ENCODE measurements at places on chromosomes 7 and 10. TPM values are rescaled to one million over a fixed set of nuclear protein-coding genes. Genes with fewer than 3 reads are reported as not detected.

Gene RAB19
- not detected for total RNA-seq

Gene SFTPD
- total RNA-seq, result 0.43 TPM

Gene SLC26A3
- total RNA-seq, result not detected

Gene ARL3
- total RNA-seq, result 15.4 TPM

Gene PDZD7
- total RNA-seq, result 0.22 TPM

Gene POP7
- 29.2 TPM for total RNA-seq

Gene HMX2
- total RNA-seq, result not detected

Gene NEURL1
- total RNA-seq, result 0.05 TPM

Gene ASIC3
- total RNA-seq, result 5.5 TPM

Gene MEOX2
- 9.0 TPM for total RNA-seq

Gene GBX1
- total RNA-seq, result 2.4 TPM

- no peak for DNase-seq
These were observed 90.2 kb upstream of the CUX1 start for GRCh38 chr7:101727184-101727583.

DNA sequence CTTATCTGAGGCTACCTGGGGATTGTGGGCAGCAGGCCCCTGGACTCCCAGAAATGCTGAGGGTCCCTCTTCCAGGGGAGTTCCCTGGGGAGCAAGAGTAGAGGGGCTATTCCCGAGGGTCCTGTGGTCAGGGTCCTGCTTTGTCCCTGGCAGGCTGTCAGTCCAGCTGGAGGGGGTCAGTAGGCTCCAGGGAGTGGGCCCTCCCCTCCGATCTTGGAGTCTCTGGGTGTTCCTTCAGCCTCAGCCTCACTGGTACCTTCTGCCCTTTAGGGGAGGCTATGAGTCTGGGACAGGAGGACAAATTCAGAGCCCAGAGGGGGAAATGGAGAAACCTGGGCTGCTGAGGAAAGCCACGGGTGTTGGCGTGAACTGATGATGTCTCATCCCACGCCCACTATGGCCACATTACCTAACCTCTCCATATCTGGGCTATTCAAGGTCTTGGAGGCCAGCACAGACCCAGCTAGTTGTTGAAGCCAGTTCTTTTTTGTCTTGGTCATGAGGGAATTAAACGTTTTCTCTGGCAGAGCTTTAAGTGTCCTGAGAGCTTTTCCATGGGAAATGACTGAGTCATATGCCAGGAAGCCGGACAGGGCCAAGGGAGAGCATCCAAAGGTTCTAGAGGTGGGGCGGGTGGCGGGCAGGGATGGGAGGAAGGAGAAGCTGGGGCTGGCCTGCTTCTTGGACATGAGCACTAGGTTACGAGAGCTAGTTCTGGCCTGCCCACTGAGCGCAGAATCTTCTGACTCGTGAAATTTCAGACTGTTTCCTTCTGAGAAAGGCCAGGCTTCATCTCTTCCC is 6.2 kb downstream of the CALHM2 start:
- peak; percentile 85 for DNase-seq

DNA sequence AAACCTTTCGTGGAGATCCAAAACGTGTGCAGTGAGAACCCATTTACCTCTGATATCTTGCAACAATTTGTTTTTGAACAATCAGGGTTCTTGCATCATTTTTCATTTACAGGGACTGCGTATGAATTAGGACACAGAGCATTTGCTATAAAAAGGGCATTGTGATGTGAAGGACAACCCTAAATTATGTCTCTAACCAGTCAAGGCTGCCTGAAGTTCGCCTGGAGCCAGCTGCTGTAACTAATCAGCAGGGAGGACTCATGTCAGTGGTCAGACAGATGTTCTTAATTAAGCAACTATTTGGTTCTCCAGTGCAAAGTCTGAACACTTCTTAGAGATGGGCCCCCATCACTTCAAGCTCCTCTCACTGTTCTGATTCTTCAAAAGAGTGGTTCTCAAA is 674.8 kb downstream of the KCNMA1 start:
- DNase-seq, result no peak

DNA sequence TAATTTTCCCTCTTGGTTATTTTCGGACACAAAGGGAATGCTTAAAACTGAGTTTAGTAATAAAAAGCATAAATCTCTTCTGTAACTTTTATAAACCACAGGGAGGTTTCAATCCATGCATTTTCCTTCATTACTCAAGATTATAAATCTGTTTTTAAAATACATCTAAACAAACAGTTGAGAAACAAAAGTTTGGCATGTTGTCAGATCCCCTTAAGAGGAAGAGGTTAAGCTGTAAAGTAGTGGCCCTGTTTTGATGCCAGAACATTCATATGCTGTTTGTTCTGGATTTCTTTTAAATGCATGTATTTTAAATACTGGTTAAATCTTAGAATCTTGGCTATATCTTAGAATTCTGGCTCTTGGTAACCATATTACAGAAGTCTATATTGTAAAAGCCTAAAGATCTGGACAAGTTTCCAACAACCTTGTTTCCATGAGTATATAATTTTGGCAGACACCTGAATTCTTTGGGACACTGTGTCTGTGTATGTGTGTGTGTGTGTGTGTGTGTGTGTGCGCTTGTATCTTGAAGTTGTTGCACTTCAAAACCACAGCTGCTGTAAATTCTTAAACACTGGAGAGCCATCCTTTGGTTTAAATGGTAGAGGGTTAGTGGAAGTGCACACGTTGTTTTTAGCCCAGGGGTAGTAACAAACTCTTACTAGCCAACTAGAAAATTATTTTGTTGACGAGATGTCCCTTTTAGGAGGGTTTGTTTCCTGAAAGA is 6.8 kb upstream of the SEMA4G start:
- no peak for DNase-seq

- no peak for DNase-seq
These were observed 3.7 kb downstream of the AGR2 start for GRCh38 chr7:16801111-16801542.

DNA sequence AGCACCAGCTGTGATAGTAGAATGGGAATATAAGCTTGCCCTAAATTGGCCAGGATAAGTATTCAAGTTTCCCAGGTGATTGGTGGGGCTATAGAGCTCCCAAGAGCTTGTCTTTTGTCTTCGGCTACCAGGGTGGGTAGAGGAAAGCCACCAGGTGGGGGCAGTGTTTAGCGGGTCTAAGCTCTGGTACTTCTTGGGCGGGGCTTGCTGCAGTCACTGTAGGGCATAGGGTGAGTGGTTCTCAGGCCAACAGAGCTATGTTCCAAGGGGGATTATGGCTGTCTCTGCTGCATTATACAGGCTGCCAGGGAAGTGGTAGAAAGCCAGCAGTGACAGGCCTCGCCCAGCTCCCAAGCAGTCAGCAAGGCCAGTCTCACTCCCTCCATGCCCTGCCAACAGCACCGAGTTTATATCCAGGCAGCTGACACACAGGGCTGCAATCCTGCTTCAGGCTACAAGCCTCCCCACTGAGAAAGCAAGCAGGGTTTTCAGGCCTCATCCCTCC is 110.7 kb downstream of the ZNF467 start:
- DNase-seq, result peak; percentile 75

- DNase-seq, result no peak
These were observed 55.3 kb downstream of the ABCB4 start for GRCh38 chr7:87420173-87420572.

- no peak for DNase-seq
These were observed 15.5 kb downstream of the ZNF487 start for GRCh38 chr10:43452356-43452914.

DNA sequence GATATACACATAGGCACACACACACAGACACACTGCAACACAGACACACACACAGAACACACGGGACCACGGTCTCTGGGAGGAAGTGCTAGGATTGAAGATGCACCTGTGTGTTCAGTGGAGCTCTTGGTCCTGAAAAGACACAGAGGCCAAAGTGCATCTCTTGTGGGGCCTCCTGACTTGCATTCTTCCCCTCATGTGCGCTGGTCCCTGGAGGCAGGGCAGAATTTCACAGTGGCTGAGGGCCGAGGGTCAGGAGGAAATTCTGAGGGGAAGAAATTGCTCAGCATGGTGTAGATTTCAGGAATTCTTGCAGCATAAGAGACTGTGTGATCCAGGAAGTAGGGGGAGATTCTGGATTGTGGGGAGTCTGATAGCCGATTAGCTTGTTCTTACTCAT is 35.9 kb downstream of the WDFY4 start:
- DNase-seq, result no peak

- DNase-seq, result peak; percentile 88
These were observed 71.2 kb upstream of the KCTD7 start for GRCh38 chr7:66557214-66558200.

DNA sequence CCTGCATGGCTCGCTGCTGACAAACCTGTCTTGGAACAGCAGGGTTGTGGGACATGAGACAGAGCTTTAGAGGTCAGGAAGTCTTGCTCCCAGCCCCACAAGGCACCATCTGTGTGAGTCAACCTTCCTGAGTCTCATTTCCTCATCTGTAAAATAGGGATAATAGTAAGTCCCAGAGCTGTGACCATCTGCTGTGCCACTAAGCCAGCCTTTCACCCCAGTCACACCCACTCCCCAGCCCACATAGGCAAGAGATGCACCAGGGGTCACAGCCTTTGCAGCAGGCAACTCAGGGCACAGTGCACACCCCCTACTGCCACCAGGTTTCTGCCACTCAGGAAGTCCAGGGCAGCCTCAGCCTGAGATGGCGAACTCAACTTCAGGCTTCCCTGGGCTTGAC is 29.4 kb upstream of the CDH23 start:
- no peak for DNase-seq

DNA sequence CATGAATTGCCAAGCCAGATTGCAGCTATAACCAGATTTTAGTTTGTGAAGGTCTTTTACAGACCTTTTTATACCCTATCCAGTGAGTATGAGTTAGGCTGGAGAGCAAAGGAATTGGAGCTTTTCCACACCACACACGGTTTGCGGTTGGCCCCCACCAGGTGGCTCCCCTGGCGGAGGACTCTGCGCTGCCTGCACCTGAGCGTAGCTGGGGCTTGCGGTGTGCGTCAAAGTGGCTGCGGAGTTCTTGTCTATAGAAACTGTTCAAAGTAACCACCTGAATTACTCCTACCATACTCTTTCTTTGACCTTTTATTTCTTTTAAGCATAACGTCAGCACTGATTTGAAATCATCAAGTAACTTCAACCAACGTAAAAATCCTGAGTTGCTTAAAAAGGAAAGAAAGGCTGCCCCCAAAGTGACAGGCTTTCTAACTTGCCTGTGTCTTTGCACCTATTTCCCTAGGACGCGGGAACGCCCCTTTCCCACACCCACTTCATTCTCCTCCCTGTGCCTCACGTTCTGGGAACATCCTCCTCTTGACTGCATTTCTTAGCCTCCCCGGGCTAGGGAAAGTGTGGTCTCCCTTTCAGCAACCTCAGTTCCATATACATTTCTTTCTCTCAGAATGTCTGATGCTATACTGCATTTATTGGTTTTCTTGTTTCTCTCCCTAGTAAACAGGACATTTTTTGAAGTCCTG is 47.6 kb upstream of the TMEM72 start:
- DNase-seq, result no peak

DNA sequence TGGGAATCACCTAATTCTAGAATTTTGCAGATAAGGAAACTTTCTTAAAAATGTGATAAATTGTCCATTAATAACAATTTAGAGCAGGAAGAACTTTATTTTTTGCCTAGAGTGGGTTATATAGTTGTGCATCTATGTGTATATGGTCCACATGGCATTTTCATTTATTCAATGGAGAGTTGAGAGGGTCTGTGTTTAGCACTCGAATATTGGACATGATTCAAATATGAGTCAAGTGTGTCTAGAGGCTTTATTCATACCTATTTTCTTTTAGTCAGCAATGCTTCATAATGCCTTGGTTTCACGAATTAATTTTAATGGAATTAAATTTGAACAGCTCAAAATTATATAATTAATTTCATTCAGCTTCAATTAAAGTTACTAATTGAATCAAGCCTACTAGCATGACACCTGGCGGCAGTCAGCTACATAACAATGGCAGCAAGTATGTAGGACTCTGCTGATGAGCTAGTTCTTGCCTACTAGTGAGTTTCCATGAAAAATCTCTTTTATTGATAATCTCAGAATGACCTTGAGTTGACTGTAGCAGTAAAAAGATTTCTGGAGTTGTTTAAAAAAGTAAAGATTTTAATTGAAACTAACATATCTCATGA is 17.7 kb downstream of the MDFIC start:
- no peak for DNase-seq

- DNase-seq, result no peak
These were observed 65.6 kb downstream of the TWIST1 start for GRCh38 chr7:19051767-19052375.

- DNase-seq, result no peak
These were observed 52.1 kb upstream of the LMTK2 start for GRCh38 chr7:98054585-98054984.

- no peak for DNase-seq
These were observed 202.7 kb downstream of the POM121L12 start for GRCh38 chr7:53238021-53238605.

GRCh38 chr7:77316219-77316978 is 99.8 kb downstream of the GSAP start:
- DNase-seq, result no peak

All from Right ventricle myocardium inferior (tissue), 1 donor.